Epithelial cell of proximal tubule (primary cell): ENCODE measurements at places on chromosomes 7 and 10. TPM values are rescaled to one million over a fixed set of nuclear protein-coding genes. Genes with fewer than 3 reads are reported as not detected.

Gene MACC1
- 12.4 and 33.2 TPM in 2 replicates for total RNA-seq

GRCh38 chr10:3220853-3221252, 48.3 kb upstream of the PITRM1 start:
- DNase-seq: no peak

- DNase-seq: no peak
These were observed 3.2 kb upstream of the EMX2 start for GRCh38 chr10:117539361-117539773.

DNA sequence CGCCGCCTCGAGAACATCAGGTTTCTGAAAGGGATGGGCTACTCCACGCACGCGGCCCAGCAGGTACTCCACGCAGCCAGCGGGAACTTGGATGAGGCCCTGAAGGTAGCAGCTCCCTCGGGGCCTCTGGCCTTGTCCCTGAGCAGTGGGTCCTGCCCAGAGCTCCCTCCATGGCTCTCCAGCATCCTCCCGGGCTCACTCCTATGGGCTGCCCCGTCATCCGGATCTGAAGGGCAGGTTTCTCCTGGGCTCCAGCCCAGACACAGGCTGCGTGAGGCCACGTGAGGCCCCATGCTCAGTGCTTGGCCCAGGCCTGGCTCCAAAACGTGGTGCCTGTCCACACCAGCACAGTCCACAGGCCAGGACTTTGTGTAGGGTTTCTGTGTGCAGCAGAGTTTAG, 32.5 kb downstream of the NUB1 start:
- DNase-seq: no peak

GRCh38 chr7:16811551-16811950, 6.8 kb upstream of the AGR2 start:
- DNase-seq: peak; percentile 12

GRCh38 chr7:38558761-38559345, 72.3 kb downstream of the AMPH start:
- no peak for DNase-seq

- DNase-seq: no peak
These were observed 56.4 kb downstream of the ETV1 start for GRCh38 chr7:13933091-13933490.

DNA sequence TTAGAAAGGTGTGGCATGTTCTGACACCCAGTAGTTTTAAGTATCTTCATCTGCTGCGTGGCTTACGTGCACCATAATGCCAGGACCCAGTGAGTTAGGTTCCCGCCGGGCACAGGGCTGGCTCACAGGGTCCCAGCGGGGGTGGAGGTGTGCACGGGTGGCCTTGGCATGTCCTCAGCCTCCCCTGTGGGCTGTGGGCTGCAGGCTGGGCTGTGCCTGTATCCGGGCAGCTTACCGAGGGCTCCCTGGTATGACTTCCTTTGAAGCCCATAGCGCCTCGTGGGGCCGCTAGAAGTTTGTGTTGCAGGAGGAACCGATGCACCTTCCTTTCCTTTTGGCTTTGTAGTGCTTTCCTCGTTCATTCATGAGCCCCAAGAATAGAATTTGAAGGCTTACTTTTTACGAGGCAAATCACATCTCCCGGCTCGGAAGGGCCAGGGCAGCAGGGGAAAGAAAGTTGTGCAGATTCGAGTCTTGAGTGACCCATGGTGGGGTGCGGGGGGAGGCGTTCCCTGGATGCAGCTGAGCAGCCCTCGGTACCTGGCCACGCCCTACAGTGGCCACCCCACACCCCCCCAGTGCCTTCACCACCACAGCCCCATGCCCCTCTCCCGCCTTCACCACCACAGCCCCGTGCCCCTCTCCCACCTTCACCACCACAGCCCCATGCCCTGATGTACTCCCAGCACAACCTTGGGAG, 113.2 kb downstream of the WDR37 start:
- no peak for DNase-seq

- DNase-seq: no peak
These were observed 1244.8 kb upstream of the SORCS1 start for GRCh38 chr10:108409306-108409705.

DNA sequence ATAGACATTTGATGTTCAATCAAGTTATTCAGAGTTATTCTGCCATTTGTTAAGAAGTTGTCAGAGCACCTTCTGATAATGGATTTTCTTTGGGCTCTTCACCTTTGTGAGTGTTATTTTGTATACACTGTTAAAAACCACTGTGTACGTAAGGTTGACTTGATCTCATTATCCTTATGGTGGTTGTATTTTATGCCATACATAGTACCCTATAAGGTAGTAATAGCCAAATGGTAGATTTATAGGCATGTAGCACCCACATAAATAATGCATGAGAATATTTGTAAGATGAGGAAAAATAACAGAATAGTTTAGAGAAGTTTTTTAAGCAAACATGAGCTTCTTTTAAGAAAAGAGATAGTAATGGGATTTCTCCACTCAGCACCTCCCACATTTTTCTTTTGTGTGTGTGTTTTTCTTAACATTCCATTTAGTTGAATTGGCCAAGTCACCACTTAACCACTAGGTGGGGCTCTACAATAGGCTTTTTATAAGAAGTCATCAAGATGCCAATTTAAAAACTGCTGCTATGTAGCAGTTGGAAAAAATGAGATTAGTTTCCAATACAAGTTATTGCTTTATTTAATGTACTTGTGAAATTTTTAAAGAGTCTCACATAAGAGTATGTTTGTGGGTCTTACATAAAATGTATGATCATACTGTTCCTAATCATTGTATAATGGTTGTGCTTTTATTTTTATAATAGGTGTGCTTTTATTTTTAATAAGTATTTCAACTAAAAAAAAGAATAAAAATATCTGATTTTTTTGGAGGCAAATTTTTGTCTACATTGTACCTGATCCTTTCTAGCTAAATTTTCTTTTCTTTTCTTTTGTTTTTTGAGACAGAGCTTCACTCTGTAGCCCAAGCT, 41.1 kb upstream of the STMP1 start:
- peak; percentile 50 for DNase-seq

GRCh38 chr7:108711611-108712010, 141.9 kb downstream of the DNAJB9 start:
- DNase-seq: no peak
